CD4-positive, alpha-beta T cell treated with Interleukin-17A for 4 hours (primary cell): ENCODE measurements at places on chromosomes 12 and 14.

DNA sequence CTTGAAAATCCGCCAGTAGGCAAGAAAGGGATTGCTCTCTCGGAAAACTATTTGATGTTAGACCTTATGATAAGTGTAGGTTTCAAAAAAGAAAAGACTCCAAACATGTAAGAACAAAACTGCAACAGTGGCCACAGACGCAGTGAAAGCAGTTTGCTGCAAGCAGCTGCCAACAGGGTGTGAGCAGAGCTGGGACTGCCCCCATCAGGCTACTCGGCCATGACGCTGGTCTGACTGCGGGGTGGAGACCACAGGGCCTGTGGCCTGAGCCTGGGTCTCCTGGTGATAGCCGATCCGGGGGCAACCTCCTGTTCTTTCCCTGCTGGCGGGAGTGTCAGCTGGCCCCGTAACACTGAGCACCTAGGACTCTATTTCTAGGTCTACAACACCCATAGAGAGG, 63.2 kb downstream of the AMN start:
- no peak for DNase-seq

DNA sequence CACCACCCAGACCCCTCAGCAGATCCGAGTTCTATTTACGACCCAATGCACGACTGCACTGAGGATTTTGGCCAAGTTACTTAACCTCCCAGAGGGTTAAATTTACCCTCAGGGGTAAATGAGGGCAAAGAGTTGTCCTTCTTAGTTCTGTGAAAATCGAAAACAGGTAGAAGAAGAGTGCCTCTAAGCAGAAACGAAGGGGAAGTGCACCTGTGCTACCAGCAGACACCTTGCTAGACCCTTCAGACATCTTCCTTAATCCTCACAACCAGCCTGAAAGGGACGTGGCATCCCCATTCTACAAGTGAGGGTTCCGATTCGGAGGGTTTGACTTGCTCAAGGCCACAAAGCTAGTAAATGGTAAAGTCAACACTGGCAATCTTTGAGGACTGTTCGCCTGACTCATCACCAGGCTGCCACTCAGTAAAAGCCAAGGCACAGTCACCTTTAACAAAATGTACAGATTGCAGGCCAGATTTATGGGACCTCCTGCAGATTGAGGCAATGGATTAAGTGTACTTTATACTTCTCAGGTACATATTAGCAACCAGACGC, 1.6 kb downstream of the GSG1 start:
- peak; percentile 60 for DNase-seq

- no peak for DNase-seq
These were observed 3.4 kb upstream of the GLIPR1 start for GRCh38 chr12:75477137-75477536.

GRCh38 chr14:23319746-23320583, 1.3 kb upstream of the PABPN1 start:
- DNase-seq: no peak

GRCh38 chr12:92297932-92298696, 152.5 kb upstream of the BTG1 start:
- peak; percentile 55 for DNase-seq

DNA sequence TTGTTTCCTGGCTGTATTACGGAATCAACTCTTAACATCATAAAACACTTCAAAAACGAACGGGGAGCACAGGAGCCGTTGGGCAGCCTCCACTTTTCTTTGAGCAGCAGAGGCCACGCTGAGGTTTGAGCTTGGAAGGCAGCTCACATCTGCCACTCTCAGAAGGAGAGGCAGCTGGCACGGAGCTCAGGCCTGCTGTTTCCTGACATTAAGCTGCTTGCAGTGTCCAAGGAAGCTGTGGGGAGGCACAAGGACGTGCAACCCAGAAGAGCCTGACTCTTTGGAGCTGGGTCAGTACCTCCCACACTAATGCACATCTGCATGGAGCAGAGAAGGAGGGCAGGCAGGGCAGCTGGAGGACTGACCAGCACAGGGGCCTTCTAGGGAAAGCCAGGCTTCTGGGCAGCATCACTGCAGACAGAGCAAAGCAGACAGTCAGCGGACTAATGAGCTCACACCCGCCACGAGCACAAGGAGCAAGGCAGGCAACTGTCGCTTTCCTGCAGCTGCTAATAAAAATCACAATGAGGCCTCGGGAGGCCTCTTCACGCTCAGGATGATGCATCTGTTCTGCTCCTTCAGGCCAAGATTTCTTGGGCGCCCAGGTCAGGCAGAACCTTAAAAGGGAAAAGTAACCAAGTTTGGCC, 211.1 kb downstream of the GLT1D1 start:
- DNase-seq: no peak

GRCh38 chr14:55133416-55133815, 4.4 kb downstream of the LGALS3 start:
- DNase-seq: no peak

DNA sequence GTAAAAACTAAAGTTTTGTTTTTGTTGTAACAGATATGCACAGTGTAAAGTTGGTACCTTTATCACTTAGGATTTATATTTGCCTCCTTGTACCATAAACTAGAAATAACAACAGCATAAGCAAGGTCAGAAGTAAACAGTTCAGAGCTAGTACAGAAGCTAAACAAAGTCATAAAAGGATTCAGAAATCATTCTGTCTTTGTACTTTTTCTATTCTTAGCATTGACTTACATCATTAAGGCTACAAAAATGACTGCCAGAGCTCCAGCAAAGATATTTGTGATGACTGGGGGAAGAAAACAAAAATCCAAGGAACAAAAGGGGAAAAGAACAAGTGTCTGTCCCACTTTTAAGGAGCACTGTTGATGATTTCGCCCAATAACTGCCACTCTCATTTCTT, 347.2 kb downstream of the CCDC91 start:
- DNase-seq: no peak

- DNase-seq: no peak
These were observed 6.5 kb downstream of the AMDHD1 start for GRCh38 chr12:95949477-95950206.

GRCh38 chr12:52207895-52208294, 16.1 kb upstream of the KRT80 start:
- DNase-seq: no peak

DNA sequence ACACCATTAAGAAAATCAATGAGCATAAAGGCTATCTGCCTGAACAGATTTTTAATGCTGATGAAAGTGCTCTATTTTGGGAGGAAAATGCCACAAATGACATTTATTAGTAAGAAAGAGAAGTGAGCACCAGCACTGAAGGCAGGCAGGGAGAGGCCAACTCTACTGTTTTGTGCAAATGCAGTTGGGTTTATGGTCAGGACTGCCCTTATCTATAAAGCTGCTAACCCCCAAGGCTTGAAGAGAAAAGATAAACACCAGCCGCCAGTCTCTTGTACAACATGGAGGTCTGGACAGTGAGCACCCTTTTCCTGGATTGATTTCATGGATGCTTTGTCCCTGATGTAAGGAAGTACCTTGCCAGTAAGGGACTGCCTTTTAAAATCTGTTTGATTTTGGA, 246.8 kb upstream of the SFSWAP start:
- no peak for DNase-seq

- DNase-seq: no peak
These were observed 319.7 kb upstream of the NAV3 start for GRCh38 chr12:77510985-77511384.

DNA sequence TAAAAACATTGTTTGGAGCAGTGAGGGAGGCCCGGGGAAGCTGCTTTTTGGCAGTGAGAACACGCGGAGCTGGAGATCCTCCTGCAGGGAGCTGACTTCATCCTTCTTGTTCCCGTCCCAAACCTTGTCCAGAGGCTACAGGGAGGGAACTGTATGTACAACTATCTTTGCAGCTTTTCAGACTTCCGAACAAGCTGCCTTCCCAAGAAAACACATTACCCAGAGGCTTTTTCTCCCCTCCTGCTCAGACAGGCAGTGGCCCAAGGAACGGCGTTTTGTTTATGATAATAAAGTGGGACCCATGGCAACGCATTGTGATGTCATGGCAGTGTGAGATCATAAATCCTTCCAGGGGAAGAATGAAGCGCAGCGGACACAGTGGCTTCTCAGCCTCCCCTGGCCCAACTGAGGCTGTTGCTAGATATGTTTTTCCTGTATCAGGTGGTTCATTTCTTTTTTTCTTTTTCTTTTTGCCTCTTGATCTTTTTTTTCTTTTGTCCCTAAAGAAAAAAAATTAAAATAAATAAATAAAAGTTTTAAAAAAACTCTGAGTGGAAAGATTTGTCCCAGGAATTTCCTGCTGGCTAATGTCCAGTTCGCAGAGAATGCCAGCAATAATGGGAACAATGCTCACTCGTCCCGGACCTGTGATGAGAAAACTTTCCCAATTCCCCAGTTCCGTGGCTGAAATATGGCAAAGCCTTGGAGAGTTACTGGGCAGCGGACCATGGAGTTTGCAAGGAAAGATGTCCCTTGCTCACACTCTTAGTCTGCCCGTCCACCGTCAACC, 103.4 kb upstream of the MAP1LC3B2 start:
- DNase-seq: no peak

DNA sequence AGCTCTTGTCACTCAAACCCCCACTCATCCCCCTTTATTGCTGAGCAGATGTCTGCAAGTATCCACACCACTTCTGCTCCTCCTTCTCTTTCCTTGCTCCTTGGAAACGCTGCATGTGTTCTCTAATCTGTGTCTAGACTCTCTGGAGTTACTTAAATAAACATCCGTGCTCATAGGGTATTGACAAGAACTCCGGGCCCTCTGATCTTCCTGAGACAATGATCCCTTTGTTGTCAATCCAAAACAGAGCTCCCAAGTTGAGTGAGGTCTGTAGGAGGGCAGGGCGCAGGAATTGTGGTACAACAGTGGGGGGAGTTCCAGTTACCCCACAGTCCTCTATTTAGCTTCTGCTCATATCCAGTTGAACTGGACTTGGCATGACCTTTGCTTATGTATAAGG, 489.0 kb downstream of the SNAPC1 start:
- DNase-seq: no peak
